GM13976 (cell line): ENCODE measurements at places on chromosomes 7 and 10.

DNA sequence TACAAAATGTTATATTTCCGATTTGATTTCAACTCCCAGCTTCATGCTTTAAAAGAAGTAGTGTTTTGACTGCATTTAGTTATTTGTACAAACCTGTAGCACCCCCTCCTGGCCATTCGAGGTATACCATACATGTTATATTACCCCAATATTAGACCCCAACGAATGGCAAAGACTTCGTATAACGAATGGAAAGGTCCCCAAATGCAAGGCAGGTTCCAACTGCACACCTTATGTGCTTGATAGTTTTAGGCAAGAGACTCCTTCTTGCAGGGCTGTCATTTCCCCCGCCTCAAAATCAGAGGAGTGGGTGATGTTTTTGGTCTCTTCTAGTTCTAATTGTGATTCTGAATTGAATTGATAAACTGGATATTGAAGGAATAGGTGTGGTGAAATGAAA, 101.1 kb upstream of the TARP start:
- peak; percentile 61 for DNase-seq

DNA sequence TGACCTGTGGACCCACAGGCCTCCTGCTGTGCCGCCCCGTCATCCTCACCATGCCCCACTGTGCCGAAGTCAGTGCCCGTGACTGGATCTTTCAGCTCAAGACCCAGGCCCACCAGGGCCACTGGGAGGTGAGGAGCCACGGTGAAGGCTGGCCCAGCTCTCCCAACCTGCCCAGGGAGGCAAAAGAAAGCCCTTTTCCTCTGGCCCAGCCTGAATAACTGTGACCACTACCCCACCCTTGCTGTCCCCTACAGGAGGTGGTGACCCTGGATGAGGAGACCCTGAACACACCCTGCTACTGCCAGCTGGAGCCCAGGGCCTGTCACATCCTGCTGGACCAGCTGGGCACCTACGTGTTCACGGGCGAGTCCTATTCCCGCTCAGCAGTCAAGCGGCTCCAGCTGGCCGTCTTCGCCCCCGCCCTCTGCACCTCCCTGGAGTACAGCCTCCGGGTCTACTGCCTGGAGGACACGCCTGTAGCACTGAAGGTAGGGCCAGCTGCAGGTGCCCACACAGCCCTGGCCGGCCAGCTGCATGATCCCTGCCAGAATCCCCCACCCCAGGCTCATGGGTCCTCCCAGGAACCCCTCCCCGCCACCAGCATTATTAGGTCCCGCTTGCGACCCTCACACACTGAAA, 25.5 kb upstream of the SLC29A3 start:
- no peak for DNase-seq

- DNase-seq: no peak
These were observed 95.7 kb upstream of the PALS2 start for GRCh38 chr7:24477398-24478136.

- DNase-seq: peak; percentile 40
These were observed 1.1 kb downstream of the RHOBTB1 start for GRCh38 chr10:60942788-60943315.

DNA sequence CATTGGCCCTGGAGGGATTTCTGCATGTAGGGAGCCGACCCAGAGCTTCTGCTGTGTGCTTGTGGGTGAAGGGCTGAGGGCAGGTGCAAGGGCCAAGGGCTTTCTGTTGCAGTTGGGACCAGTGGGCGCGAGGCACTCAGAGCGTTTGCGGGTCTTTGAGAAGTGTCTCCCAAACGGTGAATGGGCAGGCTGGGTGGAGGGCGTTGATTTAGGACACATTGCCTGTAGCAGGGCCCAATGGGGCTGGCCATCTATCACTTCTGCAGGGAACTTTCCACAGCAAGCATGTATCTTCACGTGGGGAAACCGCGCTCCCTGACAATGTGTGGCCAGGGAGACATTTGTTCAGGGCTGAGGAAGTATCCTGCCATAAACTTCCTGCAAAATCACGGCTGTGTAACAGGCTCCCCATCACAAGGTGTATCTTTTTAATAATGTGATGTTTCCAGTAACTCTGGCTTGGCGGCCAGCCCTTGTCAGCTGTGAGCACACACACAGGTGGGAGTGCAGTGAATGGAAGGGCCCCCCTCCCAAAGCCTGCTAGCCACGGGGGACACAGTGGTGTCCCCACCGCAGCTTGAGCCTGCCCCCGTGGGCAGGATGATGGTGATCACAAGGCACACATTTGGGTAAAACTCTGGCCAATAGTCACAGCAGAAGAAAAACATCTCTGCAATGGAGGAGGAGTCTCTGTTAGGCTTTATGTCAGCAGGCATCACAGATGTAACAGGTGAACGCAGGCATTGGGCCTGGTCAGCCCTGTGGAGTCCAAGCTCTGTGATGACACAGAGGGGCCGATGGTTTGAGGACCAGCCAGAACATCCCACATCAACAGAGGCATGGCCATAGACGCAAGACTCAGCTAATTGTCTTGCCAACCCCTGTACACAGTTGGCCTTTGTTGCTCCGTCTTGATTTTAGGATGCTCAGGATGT, 84.3 kb downstream of the GLRX3 start:
- DNase-seq: no peak
